ENCODE measurements at places on chromosomes 2 and 18.

DNA sequence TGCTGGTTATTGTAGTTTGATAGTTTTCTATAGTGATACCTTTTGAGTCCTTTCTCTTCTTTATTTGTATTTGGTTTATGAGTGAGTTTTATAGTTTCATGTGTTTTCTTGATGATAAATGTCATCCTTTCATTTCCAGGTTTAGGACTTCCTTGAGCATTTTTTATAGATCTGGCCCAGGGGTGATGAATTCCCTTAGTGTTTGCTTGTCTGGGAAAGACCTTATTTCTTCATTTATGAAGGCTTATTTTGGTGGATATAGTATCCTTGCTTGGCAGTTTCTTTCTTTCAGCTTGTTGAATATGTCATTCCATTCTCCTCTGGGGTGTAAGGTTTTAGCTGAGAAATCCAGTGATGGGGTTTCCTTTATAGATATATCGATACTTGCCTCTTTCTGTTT lies 53.9 kb downstream of the OTX1 start:
- DNase-seq, result no peak

GRCh38 chr2:181686576-181687185 lies 6.4 kb upstream of the NEUROD1 start:
- no peak for DNase-seq

DNA sequence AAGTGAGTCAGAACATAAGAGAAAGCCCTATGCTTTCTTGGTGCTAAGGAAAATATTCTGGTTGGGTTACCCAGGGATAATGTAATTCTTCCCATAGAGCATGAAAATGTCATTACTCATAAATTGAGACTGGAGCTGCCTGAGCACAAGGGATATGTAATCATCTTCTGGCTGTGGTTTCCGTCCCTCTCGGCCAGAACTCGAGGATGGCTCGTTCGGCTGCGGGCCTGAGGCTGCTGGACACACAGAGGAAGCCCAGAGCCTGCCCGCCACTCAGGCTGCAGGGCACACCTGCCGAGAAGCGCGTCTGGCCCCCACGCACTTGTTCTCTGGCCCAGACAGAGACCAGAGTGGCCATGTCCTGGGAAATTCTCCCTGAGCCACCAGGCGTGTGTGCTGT lies 104.9 kb downstream of the ASAP2 start:
- DNase-seq, result no peak

DNA sequence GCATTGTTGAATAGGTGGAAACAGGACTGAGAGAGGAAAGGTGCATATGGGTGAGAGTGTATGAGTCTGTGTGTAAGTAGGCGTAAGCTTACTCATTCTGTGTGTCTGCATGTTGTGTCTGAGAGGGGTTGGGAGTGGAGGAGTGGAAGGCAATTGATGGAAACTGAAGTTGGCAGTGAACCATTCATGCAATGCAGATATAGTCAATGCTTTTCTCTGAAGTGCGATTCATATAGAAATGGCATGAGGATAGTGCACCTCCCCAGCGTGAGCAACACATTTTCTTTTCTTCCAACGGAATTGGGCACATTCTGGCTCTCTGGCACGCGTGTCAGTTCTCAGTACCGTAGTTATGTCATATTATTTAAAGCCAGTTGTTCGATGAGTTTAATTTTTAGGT lies 250.5 kb downstream of the NYAP2 start:
- DNase-seq, result no peak

DNA sequence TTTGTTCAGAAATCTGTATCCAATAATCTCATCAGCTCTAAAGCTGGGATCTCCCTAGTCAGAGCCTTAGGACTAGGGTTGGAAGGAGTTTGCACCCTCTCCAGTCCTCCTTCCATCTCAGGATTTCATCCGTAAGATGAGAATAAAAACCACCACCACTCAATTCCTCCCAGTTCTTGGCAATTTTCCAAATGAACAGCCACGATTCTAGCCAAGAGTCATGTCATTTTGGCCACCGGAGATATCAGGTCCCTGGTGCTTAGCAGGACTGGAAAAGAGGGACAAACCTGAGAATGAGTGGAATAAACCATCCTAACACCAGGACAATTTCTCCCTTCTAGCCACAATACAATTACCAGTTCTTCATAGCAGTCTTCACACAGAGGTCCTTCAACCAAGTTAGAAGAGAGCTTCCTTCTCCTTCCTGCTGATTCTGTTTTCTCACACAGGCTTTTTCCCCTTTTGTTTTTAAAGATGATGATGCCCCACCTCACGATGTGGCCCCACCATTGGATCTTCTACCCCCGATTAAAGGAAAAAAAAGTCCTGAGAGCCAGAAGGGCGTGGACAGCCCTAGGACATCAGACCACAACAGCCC lies 36.2 kb downstream of the KIAA2012 start:
- no peak for DNase-seq

DNA sequence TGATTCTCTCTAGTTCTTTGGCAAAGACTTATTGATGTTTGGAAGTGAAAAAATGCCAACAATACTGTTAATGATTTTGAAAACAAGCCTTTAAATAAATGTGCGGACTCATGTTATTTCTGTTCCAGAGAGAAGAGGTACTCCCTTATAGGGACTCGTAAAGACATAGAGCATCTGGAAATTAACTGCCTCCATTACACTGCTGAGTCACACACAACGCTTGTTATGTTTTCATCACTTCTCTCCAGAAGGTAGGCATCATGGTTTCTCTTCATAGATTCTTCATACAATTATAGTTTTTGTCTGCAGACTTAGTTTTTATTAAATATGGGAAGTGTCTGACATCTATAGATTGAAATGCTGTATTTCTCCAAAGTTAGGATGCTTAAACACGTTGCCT lies 302.5 kb upstream of the EPC2 start:
- DNase-seq, result no peak

DNA sequence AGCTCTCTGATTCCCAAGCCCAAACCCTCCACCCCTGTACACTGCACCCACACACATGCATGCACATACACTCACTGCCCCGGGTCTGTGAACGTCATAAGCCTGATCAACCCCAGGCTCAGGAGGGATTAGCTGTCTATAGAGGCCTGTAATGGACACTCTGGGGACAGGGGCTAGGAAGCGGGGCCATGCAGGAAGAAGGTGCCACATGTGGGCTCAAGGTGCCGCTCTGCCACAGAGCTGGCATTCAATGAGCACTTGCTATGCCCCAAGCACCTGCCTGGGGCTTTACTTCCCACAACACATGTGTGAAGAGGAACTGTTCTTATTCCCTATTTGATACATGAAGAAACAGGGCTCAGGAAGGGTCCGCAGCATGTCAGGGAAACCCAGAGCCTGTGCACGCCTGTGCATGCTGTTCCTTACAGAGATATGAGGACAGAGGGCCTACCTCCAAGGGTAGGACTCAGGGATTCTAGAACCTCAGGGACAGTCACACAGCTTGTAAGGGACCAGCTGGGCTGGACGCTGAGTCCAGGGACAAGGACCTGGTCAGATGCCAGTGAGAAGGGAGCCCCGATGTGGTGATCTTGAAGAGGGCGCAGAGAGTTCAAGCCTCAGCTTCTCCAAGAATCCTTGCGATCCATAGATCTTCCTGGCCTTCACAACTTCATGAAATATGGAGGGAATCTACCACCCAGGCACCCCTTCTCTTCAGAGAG lies 5.0 kb downstream of the BIN1 start:
- DNase-seq, result no peak

GRCh38 chr2:218927422-218927821 lies 32.0 kb upstream of the CDK5R2 start:
- DNase-seq, result no peak

GRCh38 chr18:4351005-4351404 lies 104.1 kb downstream of the DLGAP1 start:
- no peak for DNase-seq

DNA sequence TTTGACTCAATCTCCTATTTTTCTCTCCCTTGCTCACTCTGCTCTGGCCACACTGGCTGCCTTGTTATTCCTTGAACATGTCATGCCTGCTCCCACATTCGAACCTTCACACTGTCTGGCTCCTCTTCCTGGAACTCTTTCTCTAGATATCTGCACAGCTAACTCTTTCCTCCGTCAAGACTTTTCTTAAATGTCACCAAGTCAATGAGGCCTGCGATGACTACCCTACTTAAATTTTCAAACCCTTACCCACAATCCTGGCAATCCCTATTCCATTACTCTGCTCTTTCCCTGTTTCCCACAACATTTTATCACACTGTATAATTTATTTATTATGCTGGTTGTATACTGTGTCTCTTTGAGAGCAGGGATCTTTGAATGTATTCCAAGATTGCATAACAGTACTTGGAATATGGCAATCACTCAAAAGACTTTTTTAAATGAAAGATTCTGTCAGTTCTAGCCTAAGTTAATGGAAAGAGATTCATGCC lies 206.2 kb downstream of the SRBD1 start:
- no peak for DNase-seq

- no peak for DNase-seq
These were observed 88.4 kb downstream of the CTIF start for GRCh38 chr18:48627216-48627615.

DNA sequence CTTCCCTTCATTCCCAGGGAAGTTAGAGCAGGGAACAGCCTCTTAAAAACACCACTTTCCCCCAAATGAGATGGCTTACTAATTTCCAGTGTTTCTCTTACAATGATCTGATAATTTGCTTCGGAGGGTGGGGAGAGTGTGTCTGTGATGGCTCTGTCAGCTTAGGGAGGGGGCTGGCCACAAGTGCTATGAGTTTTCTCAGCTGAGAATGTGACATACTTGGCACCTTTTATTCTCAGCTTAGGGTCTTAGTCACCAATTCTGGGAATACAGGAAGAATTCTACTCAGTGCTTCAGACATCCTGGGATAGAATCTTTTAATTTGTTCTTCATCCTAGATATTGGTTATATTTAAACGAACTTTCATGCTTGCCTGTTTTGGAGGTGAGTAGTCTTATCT lies 64.4 kb downstream of the AOX1 start:
- DNase-seq, result no peak

- no peak for DNase-seq
These were observed 132.7 kb upstream of the NT5C1B start for GRCh38 chr2:18722101-18722500.

- no peak for DNase-seq
These were observed 58.3 kb upstream of the NCOA1 start for GRCh38 chr2:24432735-24433134.

- no peak for DNase-seq
These were observed 250.3 kb upstream of the ID2 start for GRCh38 chr2:8431446-8432125.

DNA sequence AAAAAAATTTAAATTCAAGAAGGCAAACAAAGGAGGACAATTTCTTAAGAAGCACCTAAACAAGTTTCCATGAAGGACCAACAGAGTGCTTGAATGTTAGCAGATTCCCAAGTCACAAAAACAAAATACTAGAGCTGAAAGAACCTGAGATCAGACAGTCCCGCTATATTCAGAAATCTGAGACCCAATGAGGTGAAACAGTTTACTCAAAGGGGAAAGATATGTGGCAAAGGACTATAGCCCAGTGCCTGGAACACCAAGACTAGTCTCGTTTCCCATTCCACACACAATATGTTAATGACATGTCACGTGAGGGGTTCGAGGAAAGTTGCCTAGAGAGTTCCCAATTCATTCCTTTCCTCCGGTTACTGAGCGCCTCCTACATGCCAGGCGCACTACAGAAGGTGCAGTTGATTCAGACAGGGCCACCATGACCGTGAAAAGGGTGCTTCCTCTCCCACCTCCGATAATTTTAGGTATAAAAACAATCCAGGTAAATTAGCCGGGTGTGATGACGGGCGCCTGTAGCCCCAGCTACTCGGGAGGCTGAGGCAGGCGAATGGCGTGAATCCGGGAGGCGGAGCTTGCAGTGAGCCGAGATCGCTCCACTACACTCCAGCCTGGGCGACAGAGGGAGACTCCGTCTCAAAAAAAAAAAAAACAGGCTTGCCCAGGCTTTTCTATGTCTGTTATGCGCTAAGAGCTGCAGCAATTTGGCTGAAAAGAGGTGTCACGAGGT lies 617 bp downstream of the SRBD1 start:
- DNase-seq, result peak; percentile 9

- DNase-seq, result no peak
These were observed 46.2 kb downstream of the E2F6 start for GRCh38 chr2:11419781-11420180.

DNA sequence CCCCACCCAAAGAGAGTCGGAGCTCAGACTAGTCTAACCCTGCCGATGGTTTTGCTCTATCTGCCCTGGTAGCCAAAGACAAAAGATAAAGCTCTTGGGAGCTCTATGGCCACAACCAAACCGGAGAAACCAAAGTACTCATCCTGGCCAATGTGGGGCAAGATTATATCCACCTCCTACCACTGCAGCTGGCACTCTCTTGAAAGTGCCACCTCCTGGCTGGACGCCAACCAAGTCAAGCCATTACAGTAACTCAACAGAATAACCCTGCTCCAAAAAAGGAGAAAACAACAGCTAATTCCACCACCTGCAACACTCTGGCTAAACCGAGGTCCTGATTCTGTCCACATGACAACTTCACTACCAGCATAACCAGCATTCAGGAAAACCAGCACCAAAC lies 57.6 kb downstream of the SESTD1 start:
- no peak for DNase-seq

DNA sequence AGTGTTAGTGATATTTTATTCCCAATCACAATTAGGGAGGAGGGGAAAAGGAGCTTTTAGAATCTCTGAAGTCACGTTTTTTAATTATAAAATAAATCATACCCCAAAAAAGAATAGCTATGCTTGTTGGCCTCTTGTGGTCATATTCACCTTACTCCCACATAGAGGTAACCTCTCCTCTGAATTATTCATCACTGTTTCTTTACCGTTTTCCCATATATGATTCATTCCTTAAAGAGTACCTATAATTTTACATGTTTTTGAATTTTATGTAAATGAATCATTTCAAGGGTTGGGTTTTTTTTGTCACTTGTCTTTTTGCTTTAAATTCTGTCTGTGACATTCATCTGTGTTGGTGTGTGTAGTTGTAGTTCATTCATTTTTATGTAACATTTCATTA lies 110.6 kb upstream of the CD302 start:
- DNase-seq, result no peak

DNA sequence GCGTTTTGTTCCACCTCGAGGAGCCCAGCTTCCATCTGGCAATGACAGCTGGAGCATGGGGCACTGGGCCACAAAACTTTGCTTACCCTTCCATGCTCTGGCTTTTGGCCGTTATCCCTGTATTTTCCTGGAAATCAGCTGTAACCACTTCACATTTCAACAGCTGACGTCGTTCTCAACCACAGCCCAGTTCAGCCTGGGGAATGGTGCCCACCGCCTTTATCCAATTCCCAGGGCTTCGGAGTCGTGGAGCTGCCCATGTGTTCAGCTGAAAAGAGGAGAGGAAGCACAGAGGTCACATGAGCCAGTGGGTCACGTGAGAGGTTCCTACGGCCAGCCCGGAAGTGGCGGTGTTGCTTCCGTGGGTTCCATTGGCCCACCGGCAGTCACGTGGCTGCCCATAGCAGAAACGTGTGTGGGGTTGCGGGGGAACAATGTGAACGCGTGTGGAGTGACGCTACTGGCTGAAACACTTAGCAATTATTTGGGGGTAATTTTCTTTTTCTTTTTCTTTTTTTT lies 16.7 kb upstream of the EDAR start:
- no peak for DNase-seq

GRCh38 chr2:121005453-121005852 lies 269.8 kb downstream of the GLI2 start:
- no peak for DNase-seq

- DNase-seq, result no peak
These were observed 62.0 kb downstream of the MBD2 start for GRCh38 chr18:54162431-54162830.

- DNase-seq, result no peak
These were observed 148.3 kb upstream of the KLHL14 start for GRCh38 chr18:32920796-32921787.

- no peak for DNase-seq
These were observed 152.8 kb downstream of the BCL11A start for GRCh38 chr2:60400462-60401246.
